MM.1S (cell line): ENCODE measurements at places on chromosomes 4 and X.

GRCh38 chr4:20255251-20255586 lies 3.5 kb downstream of the SLIT2 start:
- peaks cover 11% of the 10 kb centered on the region; the same call in 1 of the 2 replicates for H3K27me3 ChIP-seq
- no peak overlapping the region for H3K27ac ChIP-seq
- no peaks in the 10 kb centered on the region; the same call in 1 of the 2 replicates for H3K4me1 ChIP-seq

DNA sequence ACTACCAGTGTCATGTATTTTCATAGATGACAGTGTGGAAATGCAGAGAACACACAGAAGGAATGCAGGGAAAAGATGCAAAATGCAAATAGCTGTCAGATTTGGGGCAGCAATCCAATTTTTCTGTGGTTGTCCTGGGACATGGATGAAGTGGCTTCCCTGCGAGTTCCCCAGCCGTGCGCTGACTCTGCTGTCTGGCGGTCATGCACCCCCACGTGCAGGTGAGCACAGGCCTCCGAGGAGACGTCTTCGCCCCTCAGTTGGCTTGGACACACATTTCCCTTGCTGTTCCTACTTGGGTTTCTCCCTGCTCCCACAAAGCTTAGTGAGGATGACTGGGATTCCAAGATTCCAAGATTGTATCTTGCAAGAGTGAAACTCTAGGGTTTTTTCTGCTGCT lies 24.4 kb downstream of the BLOC1S4 start:
- H3K4me1 ChIP-seq = peaks cover 4% of the 10 kb centered on the region; the same call in 1 of the 2 replicates
- H3K27me3 ChIP-seq = no peaks in the 10 kb centered on the region

DNA sequence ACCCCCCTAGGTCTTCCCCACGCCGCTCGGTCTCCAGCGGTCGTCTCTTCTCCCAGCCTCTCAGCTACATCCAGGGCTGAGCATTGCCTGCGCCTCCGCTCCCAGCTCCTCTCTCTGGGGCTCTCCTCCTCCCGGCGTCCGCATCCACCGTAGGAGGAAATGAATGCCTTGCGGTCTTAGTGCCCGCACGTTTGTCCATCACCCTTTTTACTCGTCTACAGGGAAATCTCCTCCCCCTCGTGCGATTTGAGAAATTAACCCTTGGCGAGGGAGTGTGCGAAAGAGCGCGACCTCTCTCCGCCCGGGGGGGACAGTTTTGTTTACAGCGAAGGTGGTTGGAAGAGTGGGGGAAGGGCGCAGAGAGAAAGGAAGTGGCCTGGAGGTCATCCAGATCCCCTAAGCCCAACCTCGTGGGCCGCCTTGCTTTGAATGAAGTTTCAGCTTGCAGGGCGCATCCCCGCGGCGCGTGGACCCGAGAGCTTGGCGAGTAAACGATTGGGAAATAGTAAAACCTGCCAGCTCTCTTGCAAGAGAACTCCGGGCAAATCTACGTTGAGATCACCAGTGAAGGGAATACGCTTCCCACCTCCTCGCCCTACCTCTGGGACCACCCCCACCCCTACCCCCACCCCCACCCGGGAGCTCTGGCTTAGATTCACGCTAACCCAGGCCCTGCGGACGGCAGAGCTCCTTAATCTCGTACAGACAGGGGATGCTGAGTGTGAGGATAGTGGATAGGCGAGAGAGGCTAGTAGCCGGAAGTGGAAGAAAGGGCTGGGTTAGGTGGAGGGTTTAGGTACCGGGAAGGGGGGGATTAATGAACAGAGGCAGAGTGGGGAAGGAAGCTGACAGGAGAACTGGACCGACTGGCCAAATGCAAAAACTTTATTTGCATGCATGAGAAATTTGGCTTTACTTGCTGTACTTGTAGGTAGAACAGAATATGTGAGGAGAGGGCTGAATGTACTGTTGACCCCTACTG lies at the start of gene ELOVL6:
Gene ELOVL6, minus strand, starts transcription at position 181 of the 982 bp plus-strand sequence. CDS start 280 bp downstream, outside the sequence.
- H3K36me3 ChIP-seq = no peaks in the 10 kb centered on the region
- no peaks in the 10 kb centered on the region for H3K27me3 ChIP-seq
- peak; percentile 47 for DNase-seq
- peak within 1 kb of the TSS; percentile 70 for H3K4me3 ChIP-seq
- H3K27ac ChIP-seq = peak within 1 kb of the TSS; percentile 57; the same call in 1 of the 2 replicates

DNA sequence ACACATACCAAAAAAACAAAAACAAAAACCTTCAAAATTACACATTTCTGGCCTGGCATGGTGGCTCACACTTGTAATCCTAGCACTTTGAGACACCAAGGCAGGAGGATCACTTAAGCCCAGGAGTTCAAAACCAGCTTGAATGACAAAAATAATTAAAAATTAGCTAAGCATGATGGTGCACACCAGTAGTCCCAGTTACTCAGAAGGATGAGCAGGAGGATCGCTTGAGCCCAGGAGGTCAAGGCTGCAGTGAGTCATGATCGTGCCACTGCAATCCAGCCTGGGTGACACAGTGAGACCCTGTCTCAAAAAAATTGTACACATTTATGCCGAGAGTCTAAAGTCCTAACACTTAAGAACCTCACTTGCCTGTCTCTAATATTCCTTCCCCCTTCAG lies 18.3 kb downstream of the SLC39A8 start:
- H3K27me3 ChIP-seq = no peaks in the 10 kb centered on the region
- no peak overlapping the region for H3K27ac ChIP-seq
- no peak for DNase-seq

DNA sequence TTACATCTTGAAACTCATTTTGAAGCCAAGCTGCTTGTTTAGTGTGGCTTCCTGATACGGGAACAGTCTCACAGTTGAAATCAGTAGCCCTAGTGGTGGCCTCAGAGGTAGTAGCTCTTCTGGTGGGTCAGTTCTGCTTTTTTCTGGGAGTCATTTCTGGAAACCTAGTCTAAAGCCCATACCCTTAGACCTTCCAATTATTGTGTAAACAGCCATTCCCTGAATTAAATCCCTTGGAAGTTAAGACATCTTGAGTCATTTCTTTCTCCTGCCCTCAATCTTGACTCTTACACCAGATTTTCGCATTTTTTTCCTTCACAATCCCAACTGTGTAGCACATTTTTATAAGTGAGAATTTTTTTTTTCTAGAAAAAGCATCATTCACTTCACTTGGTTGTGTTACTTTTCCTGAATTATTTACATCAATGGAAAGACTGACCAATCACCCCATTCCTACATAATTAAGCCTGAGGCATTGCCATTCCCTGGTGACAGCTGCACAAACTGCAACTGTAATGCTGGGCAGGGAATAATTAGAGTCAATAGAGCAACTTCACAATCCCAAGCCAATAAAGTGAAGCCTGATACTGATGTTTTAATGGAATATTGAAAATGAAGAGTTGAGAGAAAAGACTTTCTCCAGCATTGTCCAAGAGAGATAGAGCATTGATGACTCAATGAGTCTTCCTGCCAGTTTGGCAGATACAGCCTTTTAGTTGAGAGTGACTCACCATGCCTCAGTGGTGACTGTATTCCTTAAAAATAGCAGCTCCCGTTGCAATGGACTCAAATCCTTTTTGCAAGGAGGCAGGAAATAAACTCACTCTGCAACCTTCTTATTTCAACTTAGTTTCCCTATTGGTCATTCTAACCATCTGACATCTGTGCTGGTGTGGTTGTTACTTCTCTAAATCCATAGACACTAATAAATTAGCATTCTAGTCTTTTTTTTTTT lies 13.0 kb upstream of the SEPSECS start:
- no peaks in the 10 kb centered on the region for H3K27me3 ChIP-seq
- no peaks in the 10 kb centered on the region for H3K4me1 ChIP-seq
- H3K4me3 ChIP-seq = no peak overlapping the region

DNA sequence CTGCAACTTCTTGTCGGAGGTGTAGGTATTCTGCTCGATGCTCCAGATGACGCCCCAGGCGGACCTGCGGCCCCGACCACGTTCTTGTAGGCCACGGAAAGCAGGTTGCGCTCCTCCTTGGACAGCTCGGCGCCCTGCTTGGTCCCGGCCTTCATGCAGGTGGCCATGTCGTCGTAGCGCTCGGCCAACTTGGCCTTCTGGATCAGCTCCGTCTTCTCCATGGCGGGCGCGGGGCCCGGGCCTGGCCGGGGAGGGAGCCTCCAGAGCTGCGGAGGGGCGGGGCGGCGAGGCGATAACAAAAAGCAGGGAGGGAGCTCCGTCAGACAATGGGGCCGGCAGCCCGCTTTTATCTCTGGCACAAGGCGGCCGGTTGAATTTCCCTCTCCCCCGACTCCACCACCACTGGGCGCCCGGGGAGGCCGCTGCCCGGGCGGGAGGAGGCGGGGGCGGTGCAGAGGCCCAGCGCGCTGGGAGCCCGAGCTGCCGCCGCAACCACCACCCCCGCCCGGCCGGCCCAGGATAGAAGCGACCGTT lies 28.3 kb upstream of the DRP2 start:
- H3K4me1 ChIP-seq = no peaks in the 10 kb centered on the region
- no peak overlapping the region for H3K27ac ChIP-seq
- no peaks in the 10 kb centered on the region for H3K36me3 ChIP-seq
- no peak overlapping the region for H3K4me3 ChIP-seq

GRCh38 chr4:94726524-94727123 lies 31.1 kb upstream of the BMPR1B start:
- no peak for DNase-seq
- H3K4me3 ChIP-seq = no peak overlapping the region
- no peaks in the 10 kb centered on the region for H3K36me3 ChIP-seq
- H3K27ac ChIP-seq = no peak overlapping the region
- no peaks in the 10 kb centered on the region for H3K27me3 ChIP-seq
- H3K4me1 ChIP-seq = 0 out of 2 replicates have a peak, but pooled peaks cover 9% of the 10 kb centered on the region

DNA sequence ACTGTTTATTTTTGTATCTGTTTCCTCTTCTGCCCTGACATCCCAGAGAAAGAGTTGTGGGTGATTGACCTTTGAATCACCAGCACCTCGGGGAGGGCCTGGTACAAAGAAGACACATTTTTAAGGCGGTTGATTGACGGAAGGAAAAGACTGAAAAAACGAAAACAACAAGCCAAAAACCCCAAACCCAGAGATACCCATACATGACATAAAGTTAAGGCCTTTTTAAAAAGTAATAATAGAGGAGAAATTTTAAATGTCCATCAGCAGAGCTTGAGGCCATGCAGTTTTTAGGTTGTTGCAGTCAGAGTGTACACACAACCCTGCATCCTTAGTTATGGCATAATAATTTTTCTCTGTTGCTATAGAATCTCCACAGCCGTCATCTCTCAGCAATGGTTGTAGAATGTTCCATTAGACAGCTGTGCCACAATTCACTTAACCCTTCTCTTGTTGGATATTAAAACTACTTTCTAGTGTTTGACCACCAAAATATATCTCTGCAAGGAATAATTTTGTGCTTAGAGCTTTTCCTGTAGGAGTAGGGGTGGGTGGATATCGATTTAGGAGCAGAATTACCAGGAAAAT lies 110.2 kb downstream of the GNL3L start:
- no peaks in the 10 kb centered on the region for H3K27me3 ChIP-seq
- H3K4me1 ChIP-seq = no peaks in the 10 kb centered on the region
- H3K36me3 ChIP-seq = no peaks in the 10 kb centered on the region
- peak overlapping the region; percentile 49 for H3K4me3 ChIP-seq
- no peak for DNase-seq
- H3K27ac ChIP-seq = peak overlapping the region; percentile 79

DNA sequence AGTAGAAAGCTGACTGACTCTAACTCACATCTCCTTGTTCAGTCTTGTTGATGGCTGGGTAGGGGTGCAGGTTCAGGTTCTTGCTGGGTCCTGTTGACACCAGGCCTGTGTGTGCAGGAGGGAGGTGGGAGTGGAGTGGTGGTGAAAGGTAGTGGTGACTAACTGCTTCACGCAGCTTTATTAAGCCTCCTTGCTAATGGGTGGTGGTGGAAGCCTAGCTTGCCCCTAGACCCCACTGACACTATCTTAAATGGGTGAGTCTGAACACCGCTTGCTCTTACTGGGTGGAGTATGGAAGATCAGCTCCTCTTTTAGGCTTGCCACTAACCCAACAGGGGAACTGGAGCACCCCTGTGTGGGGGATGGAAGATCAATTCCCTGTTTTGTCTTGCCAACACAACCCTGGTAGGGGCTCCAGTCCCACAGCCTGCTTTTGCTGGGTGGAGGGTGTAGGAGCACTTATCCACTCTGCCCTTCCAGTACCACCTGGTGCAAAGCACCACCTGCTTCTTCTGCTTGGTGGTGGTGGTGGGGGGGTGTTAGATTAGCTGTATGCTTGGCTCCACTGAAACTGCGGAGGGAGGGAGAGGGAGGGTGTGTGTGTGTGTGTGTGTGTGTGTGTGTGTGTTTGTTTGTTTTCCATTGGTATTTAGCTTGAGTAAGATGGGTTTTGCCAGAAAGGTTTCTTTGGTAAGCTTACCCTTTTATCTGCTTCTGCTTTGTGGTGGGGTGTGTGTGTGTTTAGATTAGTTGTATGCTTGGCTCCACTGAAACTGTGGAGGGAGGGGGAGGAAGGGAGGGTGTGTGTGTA lies 25.6 kb downstream of the KDM6A start:
- peaks cover 17% of the 10 kb centered on the region; the same call in 1 of the 2 replicates for H3K4me1 ChIP-seq
- no peaks in the 10 kb centered on the region for H3K36me3 ChIP-seq
- no peak overlapping the region for H3K27ac ChIP-seq
- peak; percentile 14 for DNase-seq
- no peak overlapping the region for H3K4me3 ChIP-seq

DNA sequence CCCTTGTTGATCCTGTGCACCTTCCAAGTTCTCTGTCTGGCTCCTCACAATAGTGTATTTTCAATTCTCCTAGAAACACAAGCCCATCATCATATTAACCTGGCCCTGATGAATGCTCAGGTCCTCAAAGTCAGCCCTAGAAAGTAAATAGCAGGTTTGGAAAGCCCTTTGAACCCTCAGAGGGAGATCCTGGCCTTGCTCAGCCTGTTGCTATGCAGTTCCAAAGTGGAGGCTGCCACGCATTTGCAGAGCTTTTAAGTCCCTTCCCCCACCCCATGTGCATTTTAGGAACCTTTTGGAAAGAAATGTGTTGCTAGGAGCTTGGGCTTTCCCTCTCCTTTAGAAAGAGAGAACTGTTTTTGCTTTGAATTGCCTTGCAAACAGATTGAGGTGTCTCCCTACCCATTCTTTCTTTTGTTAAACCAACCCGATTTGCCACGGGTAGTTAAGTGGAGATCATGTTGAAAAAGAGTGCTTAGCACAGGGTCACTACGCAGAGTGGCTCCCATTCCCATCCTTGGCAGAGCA lies 12.2 kb downstream of the MAMLD1 start:
- no peak for DNase-seq
- H3K27me3 ChIP-seq = no peaks in the 10 kb centered on the region
- no peak overlapping the region for H3K4me3 ChIP-seq
- no peaks in the 10 kb centered on the region for H3K4me1 ChIP-seq
- no peak overlapping the region for H3K27ac ChIP-seq

DNA sequence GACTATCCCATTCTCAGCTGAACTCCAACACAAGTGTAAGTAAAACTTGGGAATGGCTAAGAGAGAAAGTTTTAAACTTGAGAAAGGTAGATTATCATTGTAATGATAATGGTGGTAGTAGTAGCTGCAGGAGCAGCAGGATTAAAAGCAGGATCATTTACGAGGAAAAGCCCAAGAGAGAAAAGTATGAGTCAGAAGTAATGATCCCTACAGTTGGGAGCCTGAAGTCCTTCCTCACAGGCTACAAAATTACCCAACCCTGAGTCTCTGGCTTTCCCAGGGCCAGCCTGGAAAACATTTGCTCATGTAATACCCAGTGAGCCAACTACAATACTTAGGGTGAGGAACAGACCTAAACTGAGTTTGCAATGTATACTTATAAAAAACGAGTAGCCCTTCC lies 4.4 kb upstream of the PRDM8 start:
- H3K27me3 ChIP-seq = no peaks in the 10 kb centered on the region
- no peak for DNase-seq
- no peaks in the 10 kb centered on the region for H3K4me1 ChIP-seq
- no peak overlapping the region for H3K4me3 ChIP-seq
